ENCODE measurements at places on chromosomes 16 and 17.

DNA sequence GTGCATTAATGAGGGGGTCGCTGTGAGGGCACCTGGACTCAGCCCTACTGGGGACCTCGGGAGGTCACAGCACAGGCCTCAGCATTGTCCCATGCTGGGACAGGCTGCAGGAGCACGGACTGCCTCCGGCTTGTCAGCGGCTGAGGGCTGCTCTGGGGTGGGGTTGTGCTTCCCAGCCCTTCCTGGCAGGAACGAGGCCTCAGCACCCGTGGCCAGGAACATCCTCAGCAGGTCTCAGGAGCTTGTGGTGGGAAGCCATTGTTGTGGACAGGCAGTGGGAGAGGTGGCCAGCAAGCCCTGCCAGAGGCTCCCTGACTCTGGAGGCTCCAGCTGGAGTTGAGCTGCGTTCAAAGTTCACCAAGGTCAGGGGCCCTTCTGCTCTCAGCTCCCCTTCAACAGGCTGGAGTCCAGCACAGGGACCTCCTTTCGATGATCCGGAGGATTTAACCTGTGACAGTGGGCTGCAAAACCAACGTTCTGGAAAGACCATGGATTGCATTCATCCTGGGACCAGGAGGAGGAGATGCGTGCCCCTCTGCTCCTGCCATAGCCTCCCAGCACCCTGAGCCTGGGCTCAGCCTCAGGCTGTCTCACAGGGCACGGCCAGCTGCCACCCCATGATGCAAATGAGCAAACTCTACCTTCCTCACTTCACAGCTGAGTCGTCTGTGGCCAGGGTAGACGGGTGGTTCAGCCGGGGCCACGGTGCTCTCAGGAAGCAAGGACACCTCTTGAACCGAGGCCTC, 32.6 kb downstream of the FOXL1 start:
- no peak for DNase-seq

DNA sequence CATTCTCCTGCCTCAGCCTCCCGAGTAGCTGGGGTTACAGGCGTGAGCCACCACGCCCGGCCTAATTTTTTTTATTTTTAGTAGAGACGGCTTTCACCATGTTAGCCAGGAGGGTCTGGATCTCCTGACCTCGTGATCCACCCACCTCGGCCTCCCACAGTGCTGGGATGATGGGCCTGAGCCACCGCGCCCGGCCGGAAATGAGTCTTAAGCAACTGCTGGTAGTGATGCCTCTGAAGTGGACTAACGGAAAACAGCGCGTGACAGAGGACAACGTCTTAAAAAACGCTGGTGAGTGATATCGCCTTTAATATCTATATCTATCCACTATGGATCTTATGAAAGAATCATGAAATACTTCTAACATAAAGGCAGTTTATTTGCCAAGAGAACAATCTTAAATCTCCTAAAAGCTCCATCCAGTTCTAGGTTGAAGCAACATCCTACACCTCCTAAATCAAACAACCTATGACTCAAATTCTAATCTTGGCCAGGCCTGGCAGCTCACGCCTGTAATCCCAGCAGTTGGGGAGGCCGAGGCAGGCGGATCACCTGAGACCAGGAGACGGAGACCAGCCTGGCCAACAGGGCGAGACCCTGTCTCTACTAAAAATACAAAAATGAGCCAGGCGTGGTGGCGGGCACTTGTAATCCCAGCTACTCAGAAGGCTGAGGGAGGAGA, 69.8 kb downstream of the NXN start:
- no peak for DNase-seq

GRCh38 chr17:80850817-80851216, 140.8 kb upstream of the CHMP6 start:
- no peak for DNase-seq

DNA sequence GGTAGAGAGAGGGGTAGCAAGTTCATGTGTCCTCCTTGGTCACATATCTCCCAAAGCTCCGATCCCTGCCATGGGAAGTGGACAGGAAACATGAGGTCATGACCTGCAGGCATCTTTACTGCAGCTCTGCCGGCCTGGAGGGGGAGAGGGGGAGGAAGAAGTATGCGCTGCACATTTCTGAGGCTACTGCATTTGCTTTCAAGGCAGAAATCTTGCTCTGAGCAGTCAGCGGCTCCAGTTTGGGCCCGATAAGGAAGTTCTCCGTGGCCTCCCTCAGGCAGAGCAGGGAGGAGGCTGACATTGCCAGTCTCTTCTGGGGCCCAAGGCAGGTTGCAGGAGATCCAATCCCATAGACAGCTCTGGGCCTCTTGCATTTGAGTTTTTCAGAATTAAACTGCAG, 1.5 kb upstream of the NHERF1 start:
- DNase-seq = no peak

- DNase-seq = no peak
Measured at GRCh38 chr17:16987830-16988601, 16.1 kb upstream of the TNFRSF13B start.

GRCh38 chr16:50974438-50975036, 176.5 kb downstream of the SALL1 start:
- DNase-seq = no peak

DNA sequence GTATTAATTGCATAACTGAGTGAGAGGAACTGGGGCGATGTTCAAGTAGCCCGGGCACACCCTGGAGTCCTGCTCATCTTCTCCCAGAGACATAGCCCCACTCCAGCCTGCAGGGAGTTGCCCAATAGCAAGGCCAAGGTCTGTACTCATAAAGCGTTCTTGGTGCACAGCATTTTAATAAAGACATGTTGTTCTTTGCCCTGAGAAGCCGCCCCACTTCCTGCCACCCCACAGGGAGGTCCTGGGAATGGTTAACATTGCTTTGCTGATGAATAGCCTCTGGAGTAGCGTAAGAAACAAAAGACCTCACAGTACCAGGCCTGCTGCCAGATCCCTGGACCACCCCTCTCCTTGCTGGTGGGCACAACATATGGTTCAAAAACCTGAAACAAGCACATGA, 21.6 kb upstream of the CDH1 start:
- DNase-seq = no peak

DNA sequence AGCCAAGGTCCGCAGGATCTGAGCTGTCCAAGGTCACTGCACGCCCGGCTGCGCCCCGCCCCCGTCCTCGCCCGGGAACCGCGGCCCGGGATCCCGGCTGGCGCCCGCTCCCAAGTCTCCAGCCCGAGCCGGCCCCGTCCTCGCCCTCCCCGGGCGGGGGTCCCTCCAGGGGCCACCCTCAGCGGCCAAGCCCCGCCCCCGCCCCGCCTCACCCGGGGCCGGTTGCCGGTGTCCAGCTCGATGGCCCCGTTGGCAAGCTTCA, 216 bp downstream of the VPS9D1 start:
- no peak for DNase-seq

DNA sequence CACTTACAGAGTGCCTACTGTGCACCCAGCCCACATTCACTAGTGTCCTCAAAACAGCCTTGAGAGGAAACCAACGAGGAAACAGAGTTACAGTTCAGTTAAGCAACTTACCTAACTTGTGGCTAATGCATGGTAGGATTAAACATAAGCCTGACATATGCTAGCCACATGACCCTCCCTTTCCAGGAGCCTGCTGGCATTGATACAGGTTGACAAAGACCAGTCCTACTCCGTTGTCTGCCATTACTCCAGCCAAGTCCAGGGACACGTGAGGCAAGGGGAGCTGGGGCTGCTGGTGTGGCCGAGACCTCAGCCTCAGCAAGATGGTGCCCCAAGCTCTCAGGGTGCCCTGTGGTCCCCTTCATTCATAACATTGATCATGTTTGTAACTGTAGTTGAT, 37.9 kb downstream of the SNX20 start:
- DNase-seq = no peak

GRCh38 chr17:67165201-67165600, 79.8 kb downstream of the HELZ start:
- DNase-seq = no peak

DNA sequence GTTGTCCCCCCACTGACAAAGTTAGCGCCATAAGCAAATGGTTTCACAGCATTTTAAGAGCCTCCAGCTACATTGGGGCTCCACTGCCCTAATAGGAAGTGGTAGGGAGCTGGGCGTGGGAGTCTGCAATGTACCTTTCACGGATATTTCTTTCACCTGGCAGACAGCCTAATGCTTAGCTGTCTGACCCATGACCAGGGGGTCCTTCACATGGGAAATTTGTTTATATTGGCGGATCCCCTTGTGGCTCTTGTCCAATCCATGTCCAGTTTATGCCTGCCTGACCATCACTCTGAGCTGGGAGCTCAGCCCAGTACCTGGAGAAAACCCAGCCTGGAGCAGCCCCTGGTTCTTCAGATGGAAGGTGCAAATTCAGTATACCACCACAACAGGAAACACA, 145.0 kb downstream of the ZNF18 start:
- no peak for DNase-seq

GRCh38 chr16:75116081-75116910, at the start of gene LDHD:
Gene LDHD (minus strand): TSS chr16:75116780. CDS start chr16:75116720, 60 bp downstream.
- DNase-seq = no peak

DNA sequence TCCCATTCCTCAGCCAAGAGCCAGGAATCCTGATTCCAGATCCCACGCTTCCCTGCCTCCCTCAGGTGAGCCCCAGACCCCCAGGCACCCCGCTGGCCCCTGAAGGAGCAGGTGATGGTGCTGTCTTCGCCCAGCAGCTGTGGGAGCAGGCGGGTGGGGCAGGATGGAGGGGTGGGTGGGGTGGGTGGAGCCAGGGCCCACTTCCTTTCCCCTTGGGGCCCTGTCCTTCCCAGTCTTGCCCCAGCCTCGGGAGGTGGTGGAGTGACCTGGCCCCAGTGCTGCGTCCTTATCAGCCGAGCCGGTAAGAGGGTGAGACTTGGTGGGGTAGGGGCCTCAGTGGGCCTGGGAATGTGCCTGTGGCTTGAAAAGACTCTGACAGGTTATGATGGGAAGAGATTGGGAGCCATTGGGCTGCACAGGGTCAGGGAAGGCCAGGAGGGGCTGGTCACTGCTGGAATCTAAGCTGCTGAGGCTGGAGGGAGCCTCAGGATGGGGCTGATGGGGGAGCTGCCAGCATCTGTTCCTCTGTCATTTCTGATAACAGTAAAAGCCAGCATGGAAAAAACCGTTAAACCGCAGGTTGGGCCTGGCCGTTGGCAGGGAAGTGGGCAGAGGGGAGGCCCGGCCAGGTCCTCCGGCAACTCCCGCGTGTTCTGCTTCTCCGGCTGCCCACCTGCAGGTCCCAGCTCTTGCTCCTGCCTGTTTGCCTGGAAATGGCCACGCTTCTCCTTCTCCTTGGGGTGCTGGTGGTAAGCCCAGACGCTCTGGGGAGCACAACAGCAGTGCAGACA, at the start of gene SPN:
SPN (plus strand) TSS at position 232 of the 791 bp plus-strand sequence; CDS start at position 714, 482 bp downstream.
- DNase-seq = no peak

DNA sequence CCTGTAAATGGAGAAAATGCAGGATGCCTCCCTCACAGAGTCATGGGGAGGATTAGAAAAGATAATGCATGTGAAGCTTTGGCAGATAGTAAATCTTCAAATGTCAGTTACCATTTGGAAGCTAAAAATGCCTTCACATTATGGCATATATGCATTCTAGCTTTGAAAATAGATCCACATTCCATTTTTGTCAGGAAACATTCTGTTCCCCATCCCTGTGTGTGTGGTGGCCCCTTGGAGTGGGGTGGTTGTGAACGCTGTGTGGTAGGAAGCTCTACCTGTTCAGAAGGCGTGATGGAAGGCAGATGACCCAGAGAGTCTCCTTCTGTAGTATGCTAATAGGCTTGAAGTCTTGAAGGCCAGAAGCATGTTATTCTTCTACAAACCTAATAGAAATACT, 242.0 kb downstream of the HAPSTR1 start:
- DNase-seq = no peak

GRCh38 chr17:55996826-55997225, 156.4 kb upstream of the ANKFN1 start:
- no peak for DNase-seq

DNA sequence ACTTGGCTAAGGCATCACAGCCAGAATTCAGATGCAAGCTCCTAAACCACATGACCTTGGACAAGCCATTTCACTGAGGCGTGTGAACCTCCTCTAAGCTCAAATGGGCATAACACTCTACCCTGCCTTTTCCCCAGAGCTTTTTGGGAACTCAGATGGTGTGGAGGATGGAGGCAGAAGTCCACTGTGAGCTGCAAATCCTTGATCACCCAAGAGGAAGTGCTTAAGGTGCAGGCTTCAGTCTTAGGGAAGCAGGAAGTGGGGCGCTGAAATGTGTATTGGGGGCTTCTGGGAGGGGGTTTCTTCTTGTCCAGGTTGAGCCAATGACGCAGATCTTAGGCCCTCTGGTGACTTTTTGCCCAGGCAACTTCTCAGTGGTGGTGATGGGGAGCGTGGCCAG, 12.9 kb downstream of the CIITA start:
- DNase-seq = no peak

- no peak for DNase-seq
Measured at GRCh38 chr17:77196251-77196650, 55.5 kb downstream of the SEC14L1 start.

GRCh38 chr16:87809150-87809902, 43.5 kb upstream of the KLHDC4 start:
- no peak for DNase-seq

- peak; percentile 21 for DNase-seq
Measured at GRCh38 chr16:3716831-3717234, 491 bp downstream of the TRAP1 start.

DNA sequence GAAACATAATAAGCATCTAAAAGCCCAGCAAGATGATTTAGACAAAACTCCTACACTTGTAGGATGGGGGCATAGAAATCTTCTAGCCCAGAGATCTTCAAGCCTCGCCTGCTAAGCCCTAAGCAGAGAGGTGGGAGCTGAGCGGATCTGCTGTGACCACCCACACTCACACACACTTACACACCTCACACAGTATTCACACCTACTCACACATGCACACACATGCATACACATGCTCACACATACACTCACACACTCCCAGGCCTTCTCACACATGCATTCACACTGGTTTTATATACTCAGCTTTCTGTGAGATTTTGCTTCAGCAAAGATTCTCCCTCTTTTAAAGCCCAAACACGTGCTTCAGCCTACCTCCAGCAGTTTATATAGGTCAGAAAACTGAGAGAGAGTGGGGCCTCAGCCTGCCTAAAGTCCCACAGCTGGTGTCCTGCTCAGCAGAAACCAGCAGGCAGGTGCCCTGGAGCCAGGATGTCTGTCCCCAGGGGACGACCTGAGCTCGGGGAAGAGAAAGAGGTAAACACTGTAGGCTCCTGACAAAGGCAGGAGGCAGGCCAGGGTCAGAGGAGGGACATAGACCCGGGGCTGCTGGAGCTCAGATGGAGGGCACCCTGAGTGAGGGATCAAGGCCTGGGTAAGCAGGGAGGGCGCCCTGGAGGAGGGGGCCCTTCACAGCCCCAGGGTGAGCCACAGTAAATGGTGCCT, 12.0 kb upstream of the KRT19 start:
- no peak for DNase-seq
